Kidney epithelial cell (primary cell): ENCODE measurements at places on chromosomes 2 and 18. TPM values are rescaled to one million over a fixed set of nuclear protein-coding genes. Genes with fewer than 3 reads are reported as not detected.

Gene OR6B2
- total RNA-seq: not detected in 2 replicates

Gene KIF5C
- total RNA-seq: 7.0 and 8.7 TPM in 2 replicates

Gene FASTKD2
- 35.8 and 38.4 TPM in 2 replicates for total RNA-seq

Gene FOSL2
- total RNA-seq: 85.5 and 91.3 TPM in 2 replicates

Gene IFIH1
- total RNA-seq: 25.8 and 27.1 TPM in 2 replicates

Gene SOCS6
- 24.5 and 26.0 TPM in 2 replicates for total RNA-seq

Gene DIS3L2
- 25.2 and 31.7 TPM in 2 replicates for total RNA-seq

Gene SEC11C
- total RNA-seq: 88.1 and 97.9 TPM in 2 replicates

Gene ADI1
- total RNA-seq: 24.2 and 25.6 TPM in 2 replicates

Gene PRKAG3
- not detected in 2 replicates for total RNA-seq

Gene TFCP2L1
- 4.5 and 5.9 TPM in 2 replicates for total RNA-seq

Gene PIGN
- total RNA-seq: 17.2 and 22.6 TPM in 2 replicates

Gene DUSP2
- 1.6 and 1.7 TPM in 2 replicates for total RNA-seq

Gene ICOS
- not detected in 2 replicates for total RNA-seq

DNA sequence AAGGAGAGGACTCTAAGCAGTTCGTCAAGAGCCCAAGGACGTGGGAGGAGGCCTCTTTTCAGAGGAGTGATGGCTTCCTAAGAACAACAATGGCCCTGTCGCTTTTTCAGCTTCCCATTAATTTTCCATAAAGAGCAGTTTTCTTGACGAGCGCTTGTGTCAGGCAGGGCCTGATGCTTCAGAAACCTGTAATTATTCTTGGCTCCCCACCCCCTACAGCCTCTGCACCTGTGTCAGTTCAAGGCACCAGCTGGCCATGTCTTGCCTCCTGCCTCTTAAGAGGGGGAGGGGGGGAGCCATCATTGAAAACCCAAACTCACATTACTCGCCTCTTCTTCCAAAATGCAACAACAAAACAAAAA lies 32.3 kb downstream of the KLF7 start:
- DNase-seq: no peak

GRCh38 chr18:59606193-59607077 lies 90.8 kb downstream of the CCBE1 start:
- peak; percentile 16 for DNase-seq

DNA sequence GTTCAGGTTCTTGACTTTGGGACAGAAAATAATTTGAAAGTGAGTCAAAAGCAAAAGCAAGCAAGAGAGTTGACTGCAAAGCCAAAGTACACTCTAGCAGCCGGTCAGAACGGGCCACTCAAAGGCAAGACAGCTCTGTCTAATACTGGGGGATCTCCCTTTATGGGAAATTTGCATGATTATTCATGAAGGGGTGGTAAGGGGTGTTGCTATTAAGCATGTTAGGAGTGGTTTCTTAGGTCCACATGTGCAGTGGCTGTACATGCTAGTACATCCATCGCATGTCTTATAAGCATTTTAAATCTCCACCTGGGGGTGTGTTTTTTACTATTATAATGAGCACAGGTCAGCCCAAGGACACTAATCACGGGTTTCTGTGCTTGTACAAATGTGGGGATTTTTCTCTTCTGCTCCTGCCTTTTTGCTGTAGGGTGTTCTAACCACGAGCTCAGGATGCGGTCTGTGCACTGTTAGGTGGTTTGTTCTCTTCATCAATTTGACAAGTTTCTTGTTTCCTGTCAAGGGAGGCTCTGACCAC lies 60.2 kb upstream of the SPP2 start:
- DNase-seq: no peak

DNA sequence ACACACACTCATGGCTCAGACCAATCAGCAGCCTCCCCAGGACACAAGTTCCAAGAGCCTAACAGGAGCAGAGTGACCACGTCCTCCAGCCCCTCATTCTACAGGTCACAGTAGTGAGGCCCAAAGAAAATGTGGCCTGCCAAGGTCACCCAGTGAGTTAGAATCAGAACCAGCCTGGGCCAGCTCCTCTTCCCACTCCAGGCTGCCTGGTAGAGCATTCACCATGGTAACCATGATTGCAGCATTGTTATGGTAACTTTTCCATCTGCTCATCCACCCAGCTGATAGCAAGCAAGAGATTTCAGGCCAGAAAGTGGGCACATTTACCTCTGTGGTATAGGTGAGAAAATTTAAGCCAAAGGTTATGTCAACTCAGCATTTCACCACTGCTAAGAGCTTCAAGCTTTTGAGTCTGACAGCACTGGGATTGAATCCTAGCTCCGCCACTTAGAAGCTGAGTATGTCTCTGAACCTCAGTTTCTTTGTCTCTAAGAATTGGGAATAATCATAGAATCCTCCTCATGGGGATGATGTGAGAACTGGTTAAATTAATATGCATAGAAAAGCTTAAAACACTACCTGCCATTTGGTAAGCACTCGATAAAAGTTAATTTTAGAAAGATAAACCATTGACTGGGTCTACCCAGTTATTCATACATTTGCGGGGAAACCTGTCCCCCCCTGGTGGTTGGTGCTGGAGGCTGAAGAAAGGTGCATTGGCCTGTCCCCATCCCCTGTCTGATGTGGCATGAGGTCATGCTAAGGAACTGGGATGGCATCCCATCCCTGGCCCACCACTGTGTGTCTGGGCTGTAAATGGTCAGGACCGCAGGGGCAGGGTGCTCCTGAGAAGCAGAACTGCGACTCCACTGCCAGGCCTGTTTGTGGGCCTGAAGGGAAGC lies 181.5 kb downstream of the KLHL29 start:
- DNase-seq: no peak

DNA sequence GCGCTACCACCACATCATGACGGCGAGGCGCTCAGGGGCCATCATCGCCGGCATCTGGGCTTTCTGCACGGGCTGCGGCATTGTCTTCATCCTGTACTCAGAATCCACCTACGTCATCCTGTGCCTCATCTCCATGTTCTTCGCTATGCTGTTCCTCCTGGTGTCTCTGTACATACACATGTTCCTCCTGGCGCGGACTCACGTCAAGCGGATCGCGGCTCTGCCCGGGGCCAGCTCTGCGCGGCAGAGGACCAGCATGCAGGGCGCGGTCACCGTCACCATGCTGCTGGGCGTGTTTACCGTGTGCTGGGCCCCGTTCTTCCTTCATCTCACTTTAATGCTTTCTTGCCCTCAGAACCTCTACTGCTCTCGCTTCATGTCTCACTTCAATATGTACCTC lies 2.3 kb downstream of the MC5R start:
- DNase-seq: no peak

GRCh38 chr2:202842690-202843089 lies 28.9 kb downstream of the ICA1L start:
- DNase-seq: no peak

DNA sequence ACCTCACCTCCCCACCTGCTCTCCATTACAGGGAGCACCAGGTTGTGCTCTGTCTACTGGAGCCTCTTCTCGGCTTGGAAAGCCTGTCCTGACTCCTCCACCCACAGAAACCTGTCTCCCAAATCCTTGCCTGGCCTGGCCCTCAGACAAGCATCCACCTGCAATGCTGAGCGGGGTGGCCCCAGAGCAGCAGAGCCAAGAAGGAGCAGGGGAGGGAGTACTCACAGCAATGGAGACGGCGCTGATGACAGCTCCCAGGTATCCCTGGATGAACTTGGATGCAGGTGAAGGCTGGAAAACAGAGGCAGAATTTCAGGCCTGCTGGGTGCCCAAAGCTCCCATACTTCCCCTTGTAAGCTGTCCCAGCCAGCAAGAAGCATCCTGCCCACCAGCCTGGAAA lies 72.8 kb downstream of the SFXN5 start:
- DNase-seq: no peak

DNA sequence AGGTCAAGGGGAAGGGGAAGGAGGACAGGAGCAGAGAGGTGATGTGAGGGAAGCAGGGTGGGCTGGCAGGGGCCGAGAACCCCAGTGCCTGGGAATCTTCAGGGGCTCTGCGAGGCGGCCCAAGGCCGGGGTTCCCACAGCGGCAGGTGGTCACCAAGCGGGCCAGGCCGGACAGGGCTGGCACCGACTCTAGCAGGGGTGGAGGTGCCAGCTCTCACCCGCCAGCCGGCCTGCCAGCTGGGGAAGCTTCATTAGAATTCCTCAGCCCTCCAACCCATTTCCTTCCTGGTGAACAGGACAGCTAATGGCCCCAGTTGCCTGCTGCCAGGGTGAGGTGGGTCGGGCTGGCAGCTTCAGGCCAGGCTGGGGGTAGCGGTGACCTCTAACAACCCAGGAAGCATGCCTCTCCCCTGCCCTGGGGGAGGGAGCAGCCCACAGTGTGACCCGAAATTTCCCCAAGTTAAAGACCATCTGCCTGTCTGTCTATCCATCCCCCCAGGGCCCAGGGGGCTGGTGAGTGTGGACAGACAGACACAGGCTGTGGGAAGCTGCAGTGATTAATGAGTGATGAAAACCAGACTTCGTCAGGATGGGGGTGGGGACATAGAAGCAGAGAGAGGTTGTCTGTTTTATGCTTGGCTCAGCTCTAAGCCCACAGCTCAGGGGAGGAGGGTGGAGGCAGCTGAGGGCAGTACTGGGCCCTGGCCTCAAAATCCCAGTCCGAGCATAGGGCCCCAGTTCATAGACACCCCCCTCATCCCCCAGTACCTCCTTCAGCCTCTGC lies 144.1 kb downstream of the ZFP36L2 start:
- DNase-seq: no peak

DNA sequence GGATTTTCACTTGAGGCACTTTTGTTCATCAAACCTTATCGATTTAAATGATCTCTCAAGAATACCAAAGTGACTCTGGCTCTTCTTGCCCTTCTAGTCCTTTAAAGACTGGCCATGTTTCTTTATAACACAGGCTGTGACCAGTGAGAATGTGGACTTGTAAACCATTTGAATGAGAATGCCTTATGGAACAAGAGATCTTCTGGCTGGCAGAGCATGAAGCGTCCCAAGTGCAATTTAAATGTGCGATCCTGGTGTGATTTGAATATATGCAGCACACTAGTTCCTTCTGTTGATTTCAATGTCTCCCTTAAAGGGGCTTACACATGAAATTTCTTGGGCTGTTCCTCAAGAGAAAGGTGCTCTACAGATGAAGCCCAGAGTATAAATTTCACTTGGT lies 262.4 kb upstream of the CCDC68 start:
- DNase-seq: no peak

GRCh38 chr2:29001806-29002205 lies 20.7 kb downstream of the TOGARAM2 start:
- no peak for DNase-seq

- no peak for DNase-seq
These were observed 67.1 kb downstream of the RTP5 start for GRCh38 chr2:241936457-241937133.

- DNase-seq: no peak
These were observed 134.8 kb downstream of the GALNT1 start for GRCh38 chr18:35716169-35716831.

DNA sequence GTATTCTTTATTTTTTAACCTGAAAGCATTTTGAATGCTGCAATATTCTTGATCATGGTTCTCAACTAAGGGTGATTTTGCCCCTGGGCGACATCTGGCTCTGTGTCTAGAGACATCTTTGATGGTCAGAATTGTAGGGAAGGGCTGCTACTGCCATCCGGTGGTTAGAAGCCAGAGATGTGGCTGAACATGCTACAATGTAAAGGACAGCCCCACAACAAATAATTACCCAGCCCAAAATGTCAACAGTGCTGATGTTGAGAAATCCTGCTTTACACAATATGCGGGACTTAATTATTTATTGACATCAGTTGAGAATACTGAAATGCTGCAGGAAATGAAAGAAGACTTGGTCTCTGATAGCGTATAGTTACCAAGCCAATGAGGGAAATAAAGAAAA lies 37.5 kb upstream of the SERPINB2 start:
- DNase-seq: no peak

DNA sequence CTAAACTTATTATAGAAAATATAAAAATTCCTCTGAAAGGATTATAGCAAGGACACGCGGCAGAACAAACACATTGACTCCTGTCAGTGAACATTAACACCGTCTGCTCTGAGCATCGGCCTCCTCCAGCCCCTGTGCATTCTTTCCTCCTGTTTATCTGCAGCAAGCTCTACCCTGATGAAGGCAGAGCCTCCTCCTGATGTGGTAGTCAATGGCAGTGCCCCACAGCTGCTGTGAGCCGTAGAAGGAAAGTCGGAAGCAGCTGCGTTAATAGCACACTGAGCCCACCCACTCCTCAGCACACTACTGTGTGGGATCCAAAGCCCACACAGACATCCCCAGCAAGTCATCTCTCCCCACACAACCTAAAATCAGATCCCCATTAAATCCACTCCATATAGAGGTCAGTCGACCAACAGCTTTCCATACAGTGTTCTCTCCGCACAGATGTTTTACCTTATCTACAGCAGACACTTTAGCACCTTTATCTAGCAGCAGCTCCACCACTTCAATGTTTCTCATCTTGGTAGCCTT lies 41.0 kb downstream of the KIDINS220 start:
- DNase-seq: no peak

- no peak for DNase-seq
These were observed 19.0 kb downstream of the KRCC1 start for GRCh38 chr2:88036606-88037005.

GRCh38 chr18:32595832-32596231 lies 125.2 kb upstream of the GAREM1 start:
- no peak for DNase-seq

GRCh38 chr18:77985526-77986281 lies 736.1 kb downstream of the GALR1 start:
- no peak for DNase-seq

DNA sequence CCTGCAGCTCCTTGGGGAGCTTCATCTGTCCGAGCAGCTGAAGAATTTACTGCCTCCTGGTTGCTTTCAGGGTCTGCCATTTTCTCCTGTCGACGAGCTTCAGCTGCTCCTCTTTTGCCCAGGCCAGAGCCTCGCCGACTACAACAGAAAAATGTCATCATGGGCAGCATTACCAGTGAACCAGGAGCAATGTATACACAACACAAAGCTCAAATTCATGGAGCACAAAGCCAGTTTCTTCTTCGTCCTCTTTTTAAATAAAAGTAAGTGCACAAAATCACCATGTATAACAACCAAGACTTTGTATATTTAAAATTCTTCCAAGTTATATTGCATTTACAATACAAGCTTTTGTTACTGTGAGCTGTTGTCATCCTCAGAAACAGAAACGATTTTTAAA lies 85.0 kb downstream of the TRIP12 start:
- no peak for DNase-seq

DNA sequence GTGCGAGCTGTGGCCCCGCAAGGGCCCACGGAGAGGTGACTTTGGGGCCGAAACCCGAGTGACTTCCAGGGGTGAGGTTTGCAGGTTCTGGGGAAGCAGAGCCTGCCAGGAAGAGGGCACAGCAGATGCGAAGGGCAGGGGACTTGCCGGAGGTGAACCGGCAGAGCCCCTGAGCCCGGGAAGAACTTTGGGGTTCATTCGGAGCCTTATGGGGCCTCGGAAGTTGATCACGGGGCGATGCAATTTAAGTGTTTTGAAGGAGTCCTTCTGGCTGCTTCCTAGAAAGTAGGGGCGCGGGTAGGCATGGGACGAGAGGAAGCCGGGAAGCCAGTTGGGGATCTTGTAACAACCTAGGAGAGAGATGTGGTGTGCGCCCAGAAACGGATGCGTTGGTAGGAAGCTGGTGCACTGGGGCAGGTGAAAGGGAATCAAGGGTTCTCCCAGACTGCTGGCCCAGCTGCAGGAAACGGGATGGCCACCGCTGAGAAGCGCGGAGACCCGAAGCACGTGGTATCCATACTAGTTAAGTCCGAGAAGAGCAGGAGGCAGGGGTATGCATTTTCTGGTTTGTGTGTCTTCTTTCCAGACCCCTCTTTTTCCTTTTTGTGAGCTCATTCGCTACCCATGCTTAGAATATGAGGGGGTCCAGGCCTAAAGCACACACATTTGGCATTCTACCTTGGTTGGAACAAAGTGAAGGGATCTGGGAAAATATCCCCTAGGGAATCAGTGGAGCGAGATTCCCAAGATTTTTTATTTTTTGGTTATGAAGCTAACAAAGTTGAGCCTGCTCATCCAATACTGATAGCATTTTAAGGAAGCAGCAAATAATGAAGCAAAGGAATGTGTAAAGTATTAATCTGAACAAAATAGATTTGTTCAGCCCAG lies 758 bp downstream of the SCLY start:
- no peak for DNase-seq
